ENCODE measurements at places on chromosomes 13 and 19.
A peak's percentile ranks its signal among the peaks of the same experiment; 100 is the strongest.

GRCh38 chr13:81957121-81957520, 1616.2 kb upstream of the SPRY2 start:
- DNase-seq: no peak

GRCh38 chr13:39536906-39537305, 66.1 kb downstream of the LHFPL6 start:
- DNase-seq: no peak

DNA sequence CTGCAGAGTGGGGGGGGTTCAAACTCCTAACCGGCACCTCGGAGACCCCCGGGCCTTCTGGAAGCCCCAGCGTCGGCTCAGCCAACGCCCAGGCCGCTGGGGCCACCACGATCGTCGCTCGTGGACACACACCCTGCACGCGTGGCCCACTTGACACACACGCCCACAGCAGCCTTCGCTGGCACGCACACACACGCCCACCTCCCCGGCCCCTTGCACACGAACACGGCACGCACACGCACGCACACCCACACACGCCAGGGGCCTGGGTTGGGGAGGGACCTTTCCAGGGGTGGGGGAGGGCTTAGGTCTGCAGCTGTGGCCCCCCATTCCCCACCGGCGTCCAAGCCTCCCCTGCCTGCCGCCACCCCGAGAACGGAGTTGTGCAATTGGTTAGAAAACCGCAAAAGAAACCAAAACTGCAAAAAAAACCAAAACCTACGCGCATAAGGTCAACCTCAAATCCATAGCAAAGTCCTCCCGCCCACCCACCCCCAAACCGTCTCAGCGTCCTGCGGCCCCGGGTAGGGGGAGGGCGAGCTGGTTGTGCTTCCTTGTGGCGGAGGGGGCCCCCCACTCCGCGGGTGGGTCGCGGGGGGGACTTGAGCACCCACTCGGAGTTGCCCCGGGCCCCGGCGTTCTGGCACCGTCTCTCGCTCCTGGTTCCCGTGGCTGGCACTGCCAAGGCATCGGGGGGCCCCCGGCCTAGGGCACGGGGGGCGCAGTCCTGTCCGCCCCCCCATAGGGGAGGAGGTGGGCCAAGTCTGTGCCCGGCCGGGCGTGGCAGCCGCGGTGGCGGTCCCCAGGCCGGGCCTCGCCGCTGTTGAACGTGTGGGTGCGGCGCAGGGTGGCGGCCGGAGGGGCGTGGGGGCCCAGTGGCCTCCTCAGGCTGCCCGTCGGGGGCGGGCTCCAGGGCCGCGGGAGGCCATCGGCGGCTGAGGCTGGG, 3.3 kb upstream of the LRG1 start:
- DNase-seq: no peak

DNA sequence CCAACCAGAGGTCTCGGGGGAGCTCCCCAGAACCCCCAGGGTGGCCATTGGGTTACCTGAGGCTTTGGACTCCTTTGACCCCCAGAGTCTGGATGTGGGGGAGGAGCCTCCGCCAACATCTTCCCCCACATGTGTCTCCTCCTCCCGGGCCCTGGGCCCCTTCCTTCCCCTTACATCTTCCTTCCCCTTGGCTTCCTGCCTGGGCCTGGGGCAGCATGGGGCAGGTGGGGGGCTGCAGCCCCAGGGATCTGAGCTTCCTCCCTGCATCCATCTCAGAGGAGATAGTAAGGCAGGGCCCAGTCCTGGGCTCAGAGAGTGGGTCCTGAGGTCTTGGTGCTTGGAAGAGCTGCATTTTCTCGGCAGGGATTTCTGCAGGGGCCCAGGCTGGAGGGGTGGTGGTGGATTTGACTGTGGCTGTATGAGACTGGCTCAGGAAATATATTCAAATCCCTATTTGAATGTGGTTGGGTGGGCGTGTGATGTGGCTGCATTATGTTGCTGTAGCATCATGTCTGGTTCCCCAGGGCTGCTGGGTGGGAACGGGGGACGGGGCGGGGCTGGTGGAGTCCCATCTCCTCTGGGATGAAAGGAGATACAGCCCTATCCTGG, 919 bp downstream of the VAV1 start:
- DNase-seq: peak; percentile 34

GRCh38 chr19:16882146-16882545, 6.7 kb upstream of the F2RL3 start:
- DNase-seq: no peak

DNA sequence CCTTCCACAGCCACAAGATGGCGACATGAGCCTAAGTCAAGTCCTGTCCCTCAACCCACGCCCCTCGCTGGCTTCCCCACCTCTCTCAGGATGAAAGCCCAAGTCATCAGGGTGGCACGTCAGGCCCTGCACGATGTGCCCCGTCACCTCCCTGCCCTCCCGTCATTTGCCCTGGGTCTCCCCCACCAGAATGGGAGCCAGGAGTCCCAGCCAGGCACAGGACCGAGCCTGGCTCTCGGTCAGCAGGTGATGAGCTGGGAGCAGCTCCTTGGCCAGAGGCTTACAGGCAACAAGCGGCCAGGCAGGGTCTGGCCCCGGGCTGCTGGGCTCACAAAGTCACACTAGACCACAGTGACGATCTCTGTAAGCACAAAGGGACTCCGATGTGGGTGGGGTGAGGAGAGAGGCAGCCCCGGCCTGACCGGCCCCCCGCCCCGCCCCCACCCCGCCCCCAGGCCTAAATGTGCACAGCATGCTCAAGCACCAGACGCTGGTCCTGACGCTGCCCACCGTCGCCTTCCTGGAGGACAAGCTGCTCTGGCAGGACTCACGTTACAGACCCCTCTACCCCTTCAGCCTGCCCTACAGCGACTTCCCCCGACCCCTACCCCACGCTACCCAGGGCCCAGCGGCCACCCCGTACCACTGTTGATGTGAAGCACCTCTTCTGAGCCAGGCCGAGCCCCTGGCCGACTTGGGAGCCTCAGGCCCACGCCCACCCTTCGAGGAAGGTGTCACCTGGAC, 7.3 kb downstream of the MRPL4 start:
- peak; percentile 83 for DNase-seq

DNA sequence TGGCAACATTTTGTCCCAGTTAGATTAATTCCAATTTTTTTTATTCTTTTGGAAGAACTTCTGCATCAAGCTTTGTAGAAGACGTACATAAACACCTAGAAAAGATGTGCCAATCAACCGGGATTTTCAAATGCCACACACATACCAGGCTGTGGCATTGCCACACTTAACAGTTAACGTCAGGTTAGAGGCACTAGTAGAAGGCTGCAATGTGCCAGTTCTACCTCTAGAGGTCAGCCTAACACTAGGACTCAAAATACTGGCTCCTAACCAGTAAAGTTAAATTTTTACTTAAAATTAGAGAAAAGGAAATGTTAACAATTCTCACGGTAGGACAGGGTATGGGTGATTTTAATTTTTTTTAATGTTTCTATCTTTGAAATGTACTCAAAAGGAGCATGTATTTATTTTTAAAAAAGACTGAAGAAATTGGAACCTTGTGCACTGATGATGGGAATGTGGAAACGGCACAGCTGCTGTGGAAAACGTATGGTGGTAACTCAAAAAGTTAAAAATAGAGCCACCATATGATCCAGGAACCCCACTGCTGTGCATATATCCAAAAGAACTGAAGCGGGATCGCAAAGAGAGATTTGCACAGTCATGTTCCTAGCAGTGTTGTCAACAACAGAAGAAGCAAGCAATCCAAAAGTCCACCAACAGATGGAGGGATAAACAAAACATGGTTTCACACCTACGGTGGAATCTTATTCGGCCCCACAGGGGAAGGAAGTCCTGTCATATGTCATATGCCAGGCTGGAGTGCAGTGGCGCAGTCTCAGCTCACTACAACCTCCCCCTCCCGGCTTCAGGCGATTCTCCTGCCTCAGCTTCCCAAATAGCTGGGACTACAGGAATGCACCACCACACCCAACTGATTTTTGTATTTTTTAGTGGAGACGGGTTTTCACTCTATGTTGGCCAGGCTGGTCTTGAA, 30.3 kb downstream of the CRYL1 start:
- peak; percentile 49 for DNase-seq

DNA sequence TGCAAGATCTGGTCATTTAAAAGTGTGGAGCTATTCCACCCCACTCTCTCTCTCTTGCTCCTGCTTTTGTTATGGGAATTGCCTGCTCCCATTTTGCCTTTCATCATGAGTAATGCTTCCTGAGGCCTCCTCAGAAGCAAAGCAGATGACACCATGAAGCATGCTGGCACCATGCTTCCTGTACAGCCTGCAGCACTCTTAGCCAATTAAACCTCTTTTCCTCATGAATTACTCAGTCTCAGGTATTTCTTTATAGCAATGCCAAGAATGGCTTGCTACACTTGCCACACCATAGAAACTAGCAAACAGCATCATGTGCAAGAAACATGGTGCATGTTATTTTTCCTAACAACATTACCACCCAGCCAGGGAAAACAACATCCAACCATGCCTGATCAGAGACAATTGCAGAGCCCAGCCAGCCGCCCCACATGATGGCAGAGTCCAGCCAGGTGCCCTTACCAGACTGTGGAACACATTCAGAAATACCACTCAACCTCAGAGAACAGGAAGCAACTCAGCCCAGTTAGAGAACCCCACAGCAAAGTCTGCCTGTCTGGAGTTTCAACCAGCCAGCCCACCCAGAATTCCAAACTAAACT, 36.9 kb downstream of the SYDE1 start:
- no peak for DNase-seq

GRCh38 chr13:99087954-99088491, 110.2 kb upstream of the DOCK9 start:
- DNase-seq: no peak

- DNase-seq: no peak
Measured at GRCh38 chr13:37241786-37242185, 136.3 kb upstream of the CSNK1A1L start.

- no peak for DNase-seq
Measured at GRCh38 chr19:45294291-45295029, 28.2 kb downstream of the CKM start.

DNA sequence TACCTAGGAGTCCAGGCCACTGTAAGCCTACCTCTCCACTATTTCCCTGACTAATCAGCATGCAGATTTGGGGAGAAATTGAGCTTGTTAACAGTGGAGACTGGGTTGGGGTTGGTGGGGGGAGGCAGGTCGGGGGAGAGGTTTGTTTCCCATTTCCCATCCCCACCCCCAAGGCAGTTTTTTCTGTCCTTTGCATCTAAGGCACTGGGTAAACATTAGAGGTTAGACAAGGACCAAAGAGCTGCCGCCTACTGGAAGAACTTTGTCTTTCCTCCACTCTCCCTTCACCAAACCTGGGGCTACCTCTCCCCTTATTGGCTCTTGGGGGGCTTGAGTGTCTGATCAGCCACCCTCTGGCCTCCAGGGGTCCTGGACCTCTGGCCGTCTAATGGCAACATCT, 953 bp downstream of the KCNN4 start:
- DNase-seq: no peak

- no peak for DNase-seq
Measured at GRCh38 chr13:40376867-40377535, 289.4 kb downstream of the FOXO1 start.

- no peak for DNase-seq
Measured at GRCh38 chr19:50434525-50434924, 1.8 kb downstream of the MYBPC2 start.

GRCh38 chr13:48319531-48320398, 16.2 kb downstream of the RB1 start:
- DNase-seq: no peak

DNA sequence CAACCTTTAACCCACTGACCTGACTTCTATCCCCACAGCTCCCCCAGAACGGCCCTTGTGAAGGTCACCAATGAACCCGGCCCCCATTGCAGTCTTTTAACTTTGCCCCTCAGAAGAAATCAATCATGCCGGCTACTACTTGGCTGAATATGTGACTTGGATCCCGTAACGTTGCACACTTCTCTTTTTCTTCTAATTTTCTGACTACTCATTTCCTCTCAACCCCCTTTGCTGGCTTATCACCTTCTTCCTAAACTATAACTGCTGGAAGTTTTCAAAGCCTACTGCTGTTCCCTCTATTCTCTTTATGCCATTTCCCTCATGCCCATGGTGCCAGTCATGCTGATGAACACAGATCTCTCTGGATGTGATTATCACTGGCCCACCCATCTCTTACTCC, 367.6 kb downstream of the DNAJC15 start:
- no peak for DNase-seq

- no peak for DNase-seq
Measured at GRCh38 chr13:98097749-98098148, 45.1 kb upstream of the FARP1 start.

- no peak for DNase-seq
Measured at GRCh38 chr13:98201984-98202383, 24.9 kb upstream of the RNF113B start.

GRCh38 chr13:106376401-106377112, 158.9 kb downstream of the EFNB2 start:
- no peak for DNase-seq

DNA sequence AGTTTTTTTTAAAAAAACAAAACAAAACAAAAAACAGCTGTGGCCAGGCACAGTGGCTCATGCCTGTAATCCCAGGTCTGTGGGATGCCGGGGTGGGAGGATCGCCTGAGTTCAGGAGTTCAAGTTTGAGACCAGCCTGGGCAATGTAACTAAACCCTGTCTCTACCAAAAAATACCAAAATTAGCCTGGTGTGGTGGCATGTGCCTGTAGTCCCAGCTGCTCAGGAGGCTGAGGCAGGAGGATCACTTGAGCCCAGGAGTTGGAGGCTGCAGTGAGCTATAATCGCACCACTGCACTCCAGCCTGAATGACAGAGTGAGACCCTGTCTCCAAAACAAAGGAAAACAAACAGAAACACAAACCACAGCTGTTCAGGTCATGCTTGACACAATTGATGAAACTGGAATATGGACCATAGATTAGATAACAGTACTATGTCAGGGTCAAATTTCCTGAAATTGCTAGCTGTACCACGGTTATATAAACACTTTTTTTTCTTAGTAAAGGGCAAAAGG, 6.9 kb upstream of the ANGPTL4 start:
- no peak for DNase-seq

GRCh38 chr13:84126671-84127171, 244.4 kb upstream of the SLITRK1 start:
- no peak for DNase-seq

Measured in T-helper 17 cell (primary cell).